IPS DF 6.9 (cell line): ENCODE measurements at places on chromosomes 2 and 18.
A peak's percentile ranks its signal among the peaks of the same experiment; 100 is the strongest.

DNA sequence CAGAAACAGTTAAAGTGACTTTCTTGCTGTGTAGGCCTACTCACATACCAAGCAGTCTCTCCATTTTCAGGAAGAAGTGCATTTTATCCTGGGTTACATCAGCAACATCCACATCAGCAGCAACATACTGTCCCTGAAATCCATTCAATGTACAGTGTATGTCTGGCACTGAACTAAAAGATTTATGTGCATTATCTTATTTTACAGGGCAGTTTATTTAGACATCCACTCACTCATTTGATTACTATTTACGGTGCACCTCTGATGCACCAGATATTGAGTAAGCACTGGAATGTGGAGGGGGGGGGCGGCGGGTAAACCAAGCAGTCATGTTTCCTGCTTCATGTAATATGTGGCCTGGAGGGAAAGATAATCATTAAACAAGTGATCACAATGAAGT, 1128.2 kb downstream of the BCL11A start:
- DNase-seq, result no peak

DNA sequence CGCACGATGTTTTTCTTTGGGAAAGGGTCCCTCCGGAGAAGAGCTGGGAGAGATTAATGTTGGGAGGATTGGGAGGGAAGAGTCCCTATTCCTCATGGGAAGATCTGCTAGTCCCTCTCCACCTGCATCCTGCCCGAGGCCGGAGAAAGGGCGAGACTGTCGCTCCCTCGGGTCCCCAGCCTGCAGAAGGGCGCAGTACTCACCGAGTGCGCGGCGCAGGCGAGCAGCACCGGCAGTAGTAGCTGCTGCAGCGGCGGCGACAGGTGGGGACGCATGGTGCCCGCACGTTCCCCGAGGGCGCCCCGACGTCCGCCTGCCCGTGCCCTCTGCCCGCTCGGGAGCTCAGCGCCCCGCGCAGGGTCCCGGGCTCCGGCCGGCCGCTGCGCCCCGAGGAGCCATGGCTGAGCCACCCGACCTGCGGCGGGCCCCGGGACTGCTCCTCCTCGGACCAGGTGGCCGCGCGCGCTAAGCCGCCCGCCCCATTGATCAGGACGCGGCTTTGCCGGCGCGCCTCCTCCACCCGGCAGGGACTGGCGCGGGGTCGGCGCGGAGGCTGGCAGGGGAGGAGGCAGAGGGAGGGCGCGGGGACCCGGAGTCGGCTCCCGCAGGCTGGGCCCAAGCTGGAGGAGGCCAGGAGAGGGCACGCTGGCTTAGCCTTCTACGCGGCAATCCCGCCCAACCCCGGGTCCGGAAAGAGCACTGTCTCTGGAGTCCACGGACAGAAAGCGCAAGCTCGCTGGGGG, at the start of gene SCTR:
TSS of gene SCTR (minus strand) at position 532 of the 743 bp plus-strand sequence. CDS start at position 275, 257 bp downstream.
- no peak for DNase-seq

DNA sequence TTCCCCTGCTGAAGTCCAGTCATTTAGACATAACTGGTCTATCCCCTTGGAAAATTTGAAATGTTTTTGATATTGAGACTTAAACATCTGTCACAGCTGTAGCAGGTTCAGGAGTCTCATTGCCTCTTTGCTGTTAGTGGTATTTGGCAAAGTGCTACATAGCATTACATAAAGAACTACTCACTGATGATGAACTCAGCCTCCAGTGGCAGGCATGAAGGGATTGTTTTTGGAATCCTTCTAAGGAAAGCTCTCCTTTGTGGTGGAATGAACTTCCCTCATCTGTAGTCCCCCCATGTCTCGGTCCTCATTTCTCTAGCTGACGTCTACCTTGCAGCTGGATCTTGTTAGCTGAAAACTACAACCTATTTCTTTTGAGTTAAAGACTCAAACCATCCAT, 111.6 kb downstream of the TACR1 start:
- DNase-seq, result no peak

GRCh38 chr2:206452750-206453149, 9.4 kb downstream of the ADAM23 start:
- DNase-seq, result no peak

- DNase-seq, result no peak
These were observed 173.6 kb downstream of the GALR1 start for GRCh38 chr18:77422974-77423867.

- no peak for DNase-seq
These were observed 126.8 kb downstream of the ZNF516 start for GRCh38 chr18:76368271-76368670.

- no peak for DNase-seq
These were observed 679.2 kb downstream of the CNTNAP5 start for GRCh38 chr2:124704071-124704925.

GRCh38 chr2:221385716-221386115, 186.4 kb downstream of the EPHA4 start:
- DNase-seq, result no peak

- no peak for DNase-seq
These were observed 14.9 kb downstream of the ICOS start for GRCh38 chr2:203951366-203951902.

DNA sequence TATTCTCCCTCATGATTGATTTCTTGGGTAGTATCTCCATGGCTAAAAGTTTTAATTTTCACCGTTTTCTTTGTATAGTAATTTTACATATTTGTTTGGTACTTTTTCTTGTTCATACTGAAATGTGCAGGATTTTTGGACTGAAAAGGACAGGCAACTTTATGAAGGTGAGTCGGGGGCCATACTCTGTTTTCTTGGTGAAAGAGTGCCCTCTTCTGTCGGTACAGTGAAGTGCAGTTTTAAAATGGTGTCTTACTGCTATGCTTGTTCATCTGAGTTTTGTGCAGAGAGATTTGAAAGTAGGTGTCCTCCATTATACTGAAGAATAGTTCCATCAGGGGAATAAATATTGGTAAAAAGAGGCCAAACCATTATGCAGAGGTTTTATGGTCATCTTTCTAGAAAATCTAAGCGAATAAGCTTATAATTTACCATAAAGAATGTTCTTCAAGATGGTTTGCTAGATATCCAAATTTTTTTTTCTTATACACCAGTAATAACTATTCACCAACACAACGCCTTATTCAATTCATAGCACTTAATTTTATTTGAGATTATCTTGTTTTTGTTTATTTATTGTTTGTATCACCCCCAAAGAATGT, 8.7 kb upstream of the SERPINB13 start:
- peak; percentile 43 for DNase-seq

DNA sequence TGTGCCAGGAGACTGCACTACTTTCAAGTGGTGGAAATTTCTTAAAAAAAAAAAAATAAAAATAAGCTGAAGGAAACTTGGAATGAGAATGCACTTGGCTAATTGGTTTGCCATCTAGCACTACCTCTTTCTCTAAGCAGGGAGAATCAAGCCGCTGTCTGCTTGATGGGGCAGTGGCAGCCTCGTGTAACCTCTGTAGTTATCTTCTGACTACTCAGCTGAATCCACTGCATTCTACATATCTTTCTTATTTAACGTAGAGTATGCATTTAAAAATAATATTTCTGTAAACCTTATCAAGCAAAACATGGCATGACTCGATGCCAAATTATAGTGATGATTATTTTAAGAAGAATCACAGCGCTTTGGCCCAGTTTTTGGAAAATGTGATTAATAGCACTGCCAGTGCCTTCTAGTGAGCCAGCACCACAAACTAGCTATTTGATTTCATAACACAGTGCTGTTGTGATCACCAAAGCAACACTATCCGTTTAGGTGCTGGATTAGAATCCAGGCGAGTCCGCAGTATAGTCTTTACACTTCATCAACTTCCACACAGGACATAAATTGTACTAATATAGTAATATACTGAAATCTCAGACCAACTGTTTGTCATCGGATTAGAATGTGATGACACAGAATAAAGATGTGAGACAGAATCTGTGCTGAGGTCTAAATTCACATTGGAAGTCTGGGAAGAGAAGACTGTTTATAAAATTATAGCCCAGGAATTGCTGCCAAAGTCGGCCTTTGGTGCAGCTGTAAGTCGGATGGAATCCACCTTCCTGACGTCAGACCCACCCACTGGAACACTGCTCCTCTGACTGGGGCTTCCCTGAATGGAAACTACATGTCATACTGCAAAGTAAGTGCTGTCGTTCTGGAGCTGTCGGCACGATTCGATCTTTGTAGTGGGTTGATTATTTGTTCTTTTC, 136.5 kb upstream of the ETAA1 start:
- DNase-seq, result no peak

DNA sequence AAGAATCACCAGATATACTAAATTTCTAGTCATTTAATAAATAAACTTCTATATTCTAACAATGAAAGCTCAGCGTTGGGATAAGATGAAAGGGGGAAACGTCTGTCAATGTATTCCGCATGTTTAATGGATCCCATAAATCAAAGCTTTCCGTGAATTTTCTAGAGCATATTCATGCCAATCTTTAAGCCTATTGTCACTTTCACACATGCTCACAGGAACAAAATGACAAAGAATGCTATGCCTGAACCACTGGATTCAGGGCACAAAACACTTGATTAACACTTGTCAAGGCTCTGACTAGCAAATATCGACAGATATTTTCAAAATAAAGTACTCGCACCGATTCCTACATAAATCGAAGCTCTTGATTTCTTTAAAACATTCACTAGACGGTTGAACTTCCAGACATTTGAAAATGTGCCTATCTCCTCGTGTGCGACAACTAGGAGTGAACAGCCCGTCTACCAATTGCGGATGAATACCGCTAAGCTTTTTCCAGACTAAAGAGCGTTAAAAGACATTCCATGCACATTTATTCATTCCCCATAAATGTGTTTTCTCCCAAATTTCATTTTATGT, 1.8 kb downstream of the TLK1 start:
- DNase-seq, result no peak

GRCh38 chr2:73870084-73870483, 22.7 kb upstream of the ACTG2 start:
- DNase-seq, result no peak

DNA sequence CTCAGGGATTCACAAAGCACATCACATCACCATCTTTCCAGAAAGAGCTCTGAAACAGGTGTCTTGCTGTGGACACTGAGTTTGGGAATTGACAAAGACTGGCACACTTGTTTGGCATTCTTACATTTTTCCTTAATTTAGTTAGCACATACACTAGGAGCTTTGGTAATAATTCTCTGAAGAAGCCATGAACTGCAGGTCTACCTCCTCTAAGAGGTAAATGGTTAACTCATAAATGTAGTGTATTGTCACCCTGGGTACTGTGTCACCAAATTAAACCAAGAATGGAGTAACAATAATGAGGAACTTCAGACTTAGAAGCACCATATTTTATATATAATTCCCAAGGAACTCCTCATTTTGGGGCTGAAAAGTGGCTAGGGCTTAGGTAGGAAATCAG, 22.6 kb downstream of the EIF4E2 start:
- no peak for DNase-seq

- DNase-seq, result no peak
These were observed 2.7 kb downstream of the CXCR4 start for GRCh38 chr2:136115183-136115761.

DNA sequence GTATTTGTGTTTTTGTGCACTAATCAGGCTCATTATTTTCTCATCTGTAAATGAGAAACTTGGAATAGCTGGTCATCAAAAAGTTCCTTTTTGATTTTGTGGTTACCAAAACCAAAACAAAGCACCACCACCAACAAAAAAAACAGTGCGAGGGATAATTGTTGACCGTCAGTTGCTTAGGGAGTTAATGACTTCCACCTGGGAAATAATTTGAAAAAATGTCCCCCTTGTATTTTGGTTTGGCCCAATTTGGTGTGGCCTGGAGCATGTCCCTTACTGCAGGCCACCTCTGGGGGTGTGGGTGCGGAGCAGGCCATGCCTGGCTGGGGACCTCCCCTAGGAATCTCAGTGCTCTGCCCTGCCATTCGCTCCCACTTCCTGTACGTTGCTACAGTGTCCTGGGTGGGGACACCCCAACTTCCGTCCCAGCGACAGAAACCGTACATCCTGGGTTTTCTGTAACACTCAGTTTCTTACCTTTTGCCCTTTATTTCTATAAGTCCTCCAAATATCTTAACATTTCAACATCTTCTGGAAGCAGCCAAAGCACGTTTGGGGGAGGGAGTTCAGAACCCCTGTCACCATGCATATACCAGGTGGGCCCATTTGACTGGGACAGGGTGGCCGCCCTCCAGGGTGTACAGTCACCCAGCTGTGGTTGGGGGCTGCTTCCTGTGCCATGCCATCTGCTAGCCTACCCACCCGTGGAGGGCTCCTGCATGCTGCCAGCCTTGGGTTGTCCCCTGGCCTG, 31.3 kb downstream of the NCK2 start:
- no peak for DNase-seq

- DNase-seq, result no peak
These were observed 163.9 kb upstream of the THUMPD2 start for GRCh38 chr2:39942950-39943349.

GRCh38 chr18:40365526-40365925, 1589.5 kb upstream of the PIK3C3 start:
- DNase-seq, result no peak

- DNase-seq, result no peak
These were observed 567.8 kb upstream of the KLHL29 start for GRCh38 chr2:22817197-22817596.

DNA sequence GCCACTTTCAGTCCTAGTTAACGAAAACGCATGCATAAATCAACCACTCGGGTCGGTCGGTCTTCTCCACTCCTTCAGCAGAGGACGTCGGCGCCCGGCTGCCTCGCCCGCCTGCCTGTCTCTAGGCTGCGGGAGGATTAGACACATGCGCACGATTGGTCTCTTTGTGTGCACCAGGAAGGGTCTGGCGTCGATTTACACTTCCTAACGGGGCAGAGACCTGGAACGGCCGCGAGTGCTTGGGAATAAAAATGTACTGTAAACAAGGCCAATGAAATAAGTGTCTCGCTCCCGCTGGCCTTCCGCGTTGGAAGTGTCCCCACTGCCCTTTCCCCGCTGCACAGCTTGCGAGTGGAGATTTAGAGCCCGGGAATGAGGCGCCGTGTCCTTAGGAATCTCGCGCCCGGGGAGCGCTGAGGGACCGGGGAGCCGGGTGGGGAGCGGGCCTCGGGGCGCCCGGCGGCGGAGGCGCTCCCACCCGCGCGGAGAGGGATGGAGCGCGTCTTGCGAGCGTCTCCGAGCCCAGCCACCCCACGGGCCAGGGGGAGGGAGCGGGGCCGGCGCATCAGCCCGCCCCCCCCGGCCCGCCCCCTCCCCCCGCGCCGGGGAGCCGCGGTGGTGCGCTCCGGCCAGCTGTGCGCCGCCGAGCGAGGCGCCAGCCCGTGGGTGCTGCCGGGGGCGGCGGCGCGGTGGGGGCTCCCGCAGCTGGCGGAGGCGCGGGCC, at the start of gene DOK6:
TSS of gene DOK6 (plus strand) at position 636 of the 723 bp plus-strand sequence.
- DNase-seq, result no peak

- DNase-seq, result no peak
These were observed 793.7 kb upstream of the FANCL start for GRCh38 chr2:59034837-59035236.

GRCh38 chr2:11568436-11568835, 34.6 kb downstream of the GREB1 start:
- DNase-seq, result no peak

DNA sequence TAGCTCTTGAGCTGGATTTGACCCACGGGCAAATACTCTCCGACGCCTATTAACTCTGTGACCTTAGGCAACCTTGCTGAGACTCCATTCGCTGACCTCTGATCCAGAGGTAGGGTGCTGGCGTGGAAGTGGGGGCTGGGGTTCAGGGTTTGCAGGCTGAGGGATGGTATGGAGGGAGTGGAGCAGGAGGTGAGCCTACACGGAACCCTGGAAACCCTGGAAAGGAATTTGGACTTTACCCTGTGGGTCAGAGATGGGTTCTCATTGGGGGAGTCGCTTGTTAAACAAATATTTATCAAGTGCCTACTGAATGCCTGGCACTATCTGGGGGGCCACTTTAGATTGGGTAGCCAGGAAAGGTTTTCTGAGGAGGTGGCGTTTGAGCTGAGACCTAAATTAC, 58.2 kb upstream of the FZD7 start:
- DNase-seq, result no peak
